ENCODE measurements at places on chromosomes 13 and 19.

GRCh38 chr13:73767747-73768315 is 366.4 kb downstream of the KLF12 start:
- DNase-seq, result peak; percentile 37

DNA sequence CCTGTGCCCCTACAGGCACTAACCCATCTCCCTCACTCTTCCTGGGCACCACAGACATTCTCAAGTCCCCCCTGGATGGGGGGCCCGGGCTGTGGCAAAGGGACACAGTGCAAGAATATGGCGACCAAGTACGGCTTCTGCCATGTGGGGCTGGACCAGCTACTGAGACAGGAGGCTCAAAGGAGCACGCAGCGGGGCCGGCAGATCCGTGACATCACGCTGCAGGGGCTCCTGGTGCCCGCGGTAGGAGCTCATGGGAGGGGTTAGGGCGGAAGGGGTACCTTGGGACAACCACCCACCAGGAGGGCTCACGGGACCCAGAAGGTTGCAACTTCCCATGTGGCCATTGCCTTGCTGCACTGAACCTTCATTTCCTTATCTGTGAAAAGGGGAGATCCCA is 3.3 kb upstream of the GTF2F1 start:
- no peak for DNase-seq

DNA sequence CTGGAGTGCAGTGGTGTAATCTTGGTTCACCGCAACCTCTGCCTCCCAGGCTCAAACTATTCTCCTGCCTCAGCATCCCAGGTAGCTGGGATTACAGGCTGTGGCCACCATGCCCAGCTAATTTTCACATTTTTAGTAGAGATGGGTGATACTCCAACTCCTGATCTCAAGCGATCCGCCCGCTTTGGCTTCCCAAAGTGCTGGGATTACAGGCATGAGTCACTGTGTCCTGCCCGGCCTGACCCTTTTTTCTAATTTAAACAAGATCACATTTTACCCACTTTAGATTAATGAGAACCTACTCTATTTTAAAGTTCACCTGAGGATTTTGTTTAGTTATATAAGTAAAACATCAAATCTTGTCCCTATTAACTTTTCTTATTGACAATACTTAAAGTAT is 91.8 kb upstream of the POSTN start:
- DNase-seq, result no peak

GRCh38 chr19:54389553-54389952 is 24.8 kb upstream of the LAIR1 start:
- no peak for DNase-seq

- DNase-seq, result no peak
Measured at GRCh38 chr13:44155422-44156293, 218.0 kb upstream of the SERP2 start.

- DNase-seq, result no peak
Measured at GRCh38 chr19:11169896-11170678, 14.5 kb upstream of the SPC24 start.

Measured in activated T-cell treated with anti-CD3 and anti-CD28 coated beads, Interleukin-2, amount 50 U/mL, for 48 hours (primary cell).